Panc1 (cell line): ENCODE measurements at places on chromosomes 16 and 17. TPM values are rescaled to one million over a fixed set of nuclear protein-coding genes. Genes with fewer than 3 reads are reported as not detected.

DNA sequence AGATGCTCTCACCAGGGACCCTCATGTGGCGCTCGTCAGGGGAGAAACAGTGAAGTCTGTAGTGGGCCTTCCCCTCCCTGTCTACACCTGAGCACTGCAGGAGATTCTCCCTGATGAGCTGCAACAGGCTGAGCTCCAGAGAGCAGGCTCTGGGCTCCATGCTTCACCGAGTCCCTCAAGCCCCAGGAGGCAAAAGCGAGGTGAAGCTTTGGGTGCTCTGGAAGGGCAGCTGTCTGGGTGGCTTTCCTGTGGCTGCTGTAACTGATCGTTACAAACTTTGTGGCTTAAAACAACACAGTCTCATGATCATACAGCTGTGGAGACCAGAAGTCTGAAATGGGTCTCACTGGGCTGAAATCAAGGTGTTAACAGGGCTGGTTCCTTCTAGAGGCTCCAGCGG lies 12.1 kb upstream of the CD300LD start:
- no peak for DNase-seq

DNA sequence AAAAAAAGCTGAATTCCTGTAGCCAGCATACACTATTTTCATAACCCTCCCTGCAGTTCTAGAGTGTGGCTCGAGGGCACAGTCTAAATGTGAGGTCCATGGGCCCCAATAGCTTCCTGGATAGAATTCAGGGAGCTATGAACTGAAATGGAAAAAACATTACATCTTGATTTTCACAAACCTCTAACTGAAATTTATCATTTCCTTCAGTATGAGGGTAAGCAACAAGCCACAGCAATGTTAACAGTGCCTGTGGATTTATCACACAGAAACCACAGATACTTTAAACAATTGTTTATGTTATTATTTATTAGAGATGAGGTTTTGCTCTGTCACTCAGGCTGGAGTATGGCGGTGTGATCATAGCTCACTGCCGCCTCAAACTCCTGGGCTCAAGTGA lies 18.2 kb downstream of the TMEM92 start:
- no peak for DNase-seq

GRCh38 chr16:66476328-66477027 lies 49.4 kb downstream of the BEAN1 start:
- DNase-seq, result no peak

DNA sequence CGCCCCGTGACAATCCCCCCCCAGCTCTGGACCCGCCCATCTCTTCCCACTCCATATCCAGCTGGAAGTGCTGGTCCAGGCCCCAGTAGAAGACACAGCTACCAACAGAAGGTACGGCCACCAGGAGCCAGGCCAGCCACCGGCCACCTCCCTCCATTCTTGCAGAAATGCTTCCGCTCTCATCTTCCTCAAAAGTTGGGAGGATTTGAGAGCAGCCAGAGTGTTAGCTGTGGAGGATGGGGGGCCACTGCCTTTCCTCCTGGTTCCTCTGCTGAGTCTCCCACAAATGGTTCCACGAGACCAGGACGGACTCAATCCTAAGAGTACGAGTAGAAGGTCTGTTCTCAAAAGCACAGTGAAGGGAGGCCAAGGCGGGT lies 78.3 kb downstream of the GAS7 start:
- DNase-seq, result no peak

DNA sequence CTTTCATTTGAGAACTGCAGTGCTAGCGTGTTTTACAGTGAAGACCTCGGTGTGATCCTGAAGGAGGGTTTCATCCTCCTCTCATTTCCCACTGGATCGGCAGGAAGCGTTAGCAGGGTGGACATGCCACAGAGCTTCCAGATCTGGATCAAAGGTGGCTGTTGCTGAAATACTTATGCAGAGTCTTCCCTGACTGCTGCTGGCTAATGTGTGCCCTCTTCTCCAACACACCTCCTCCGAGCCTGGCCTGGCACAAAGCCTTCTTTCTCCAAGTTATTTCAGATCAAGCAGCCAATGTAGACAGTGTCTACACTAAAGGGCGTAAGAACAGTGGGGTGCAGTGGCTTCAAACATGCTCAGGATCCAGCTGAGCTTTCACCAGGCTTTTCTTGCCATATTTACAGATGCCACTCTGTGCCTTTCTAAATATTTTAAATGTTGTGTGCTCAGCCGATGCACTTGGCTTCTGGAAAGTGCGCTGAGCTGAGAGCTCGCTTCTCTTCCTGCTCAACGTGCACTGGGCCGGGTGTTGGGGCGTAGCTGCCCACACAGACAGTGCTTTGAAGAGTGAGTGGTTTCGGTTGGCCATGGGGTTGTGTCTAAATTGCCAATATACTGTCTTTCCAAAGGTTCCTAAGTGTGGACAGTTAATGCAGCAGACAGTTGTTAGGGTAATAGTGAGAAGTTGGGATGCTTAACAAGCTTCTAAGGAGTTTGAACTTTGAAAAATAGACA lies 2.1 kb downstream of the ZNF750 start:
- DNase-seq, result no peak

- DNase-seq, result no peak
These were observed 13.6 kb downstream of the CDRT4 start for GRCh38 chr17:15453782-15454181.

GRCh38 chr17:17080781-17081180 lies 38.5 kb downstream of the MPRIP start:
- no peak for DNase-seq

DNA sequence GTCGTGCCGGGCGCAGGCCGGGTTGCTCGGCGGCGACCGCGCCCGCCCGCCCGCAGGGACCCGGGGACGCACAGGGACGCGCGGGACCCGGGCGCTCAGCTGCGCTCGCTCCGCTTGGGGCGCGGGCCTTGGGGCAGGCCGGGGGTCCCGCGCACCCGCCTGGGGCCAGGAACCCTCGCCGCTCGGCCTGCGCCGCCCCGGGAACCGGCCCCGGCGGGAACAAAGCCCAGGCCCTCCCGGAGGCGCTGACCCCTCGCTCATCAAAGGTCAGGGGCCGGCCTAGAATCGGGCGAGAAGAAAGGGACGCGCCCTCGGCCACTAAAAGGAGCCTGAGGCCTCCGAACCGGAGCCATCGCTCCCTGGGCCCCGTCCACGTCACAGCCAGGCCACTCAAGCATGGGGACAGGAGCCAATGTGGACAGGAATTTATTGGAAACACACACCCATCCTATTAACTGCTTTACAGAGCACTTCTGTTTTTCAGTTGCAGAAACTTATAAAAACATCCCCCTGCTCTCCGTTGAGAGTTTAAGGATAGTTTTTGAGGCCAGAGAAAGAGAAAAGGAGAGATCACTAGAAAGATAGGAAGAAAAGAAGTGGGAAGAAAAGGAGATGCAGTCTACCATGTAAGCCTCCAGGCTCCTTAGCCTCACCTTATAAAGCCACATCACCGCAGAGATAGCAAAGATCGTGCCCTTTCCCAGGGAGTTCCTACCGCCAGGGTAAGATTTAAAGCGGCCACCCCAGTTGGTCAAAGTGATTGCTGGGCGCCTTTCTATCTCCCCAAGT lies 558 bp upstream of the ZFHX3 start:
- DNase-seq, result no peak

Gene TLCD2
- 7.0 TPM for total RNA-seq

Gene CAPNS2
- 1.4 TPM for total RNA-seq

Gene MYL4
- 0.49 TPM for total RNA-seq

Gene ACSM2A
- not detected for total RNA-seq

Gene SPATA32
- total RNA-seq, result 0.26 TPM

Gene TP53TG3
- total RNA-seq, result 1.2 TPM

Gene CCDC78
- 18.2 TPM for total RNA-seq

Gene TBC1D3D
- not detected for total RNA-seq
